ENCODE measurements at places on chromosomes 5 and 9.

- no peak for DNase-seq
Measured at GRCh38 chr9:112316258-112316943, 17.0 kb downstream of the PTBP3 start.

- no peak for DNase-seq
Measured at GRCh38 chr9:134275375-134275774, 50.9 kb upstream of the RXRA start.

GRCh38 chr9:113660196-113660595, 196.7 kb downstream of the RGS3 start:
- peak; percentile 37 for DNase-seq

- DNase-seq: no peak
Measured at GRCh38 chr5:89020926-89021610, 138.1 kb upstream of the MEF2C start.

- DNase-seq: peak; percentile 19
Measured at GRCh38 chr5:172688349-172689217, 47.5 kb downstream of the NEURL1B start.

DNA sequence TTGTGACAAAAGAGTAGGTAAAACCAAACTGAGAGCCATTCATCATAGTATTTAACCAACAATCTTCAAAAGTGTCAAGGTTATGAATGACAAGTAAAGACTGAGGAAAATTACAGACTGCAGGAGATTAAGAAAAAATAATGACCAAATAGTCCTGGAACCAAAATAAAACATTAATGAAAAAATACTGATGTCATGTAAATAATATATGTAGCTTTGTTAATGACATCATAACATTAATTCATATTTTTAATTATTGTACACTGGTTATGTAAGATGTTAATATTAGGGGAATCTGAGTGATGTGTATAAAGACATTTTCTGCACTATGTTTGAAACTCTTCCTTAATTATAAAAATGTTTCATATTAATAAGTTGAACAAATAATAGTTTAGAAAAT, 436.7 kb downstream of the CYLC2 start:
- no peak for DNase-seq

GRCh38 chr9:106019702-106020101, 325.4 kb downstream of the TMEM38B start:
- DNase-seq: no peak

DNA sequence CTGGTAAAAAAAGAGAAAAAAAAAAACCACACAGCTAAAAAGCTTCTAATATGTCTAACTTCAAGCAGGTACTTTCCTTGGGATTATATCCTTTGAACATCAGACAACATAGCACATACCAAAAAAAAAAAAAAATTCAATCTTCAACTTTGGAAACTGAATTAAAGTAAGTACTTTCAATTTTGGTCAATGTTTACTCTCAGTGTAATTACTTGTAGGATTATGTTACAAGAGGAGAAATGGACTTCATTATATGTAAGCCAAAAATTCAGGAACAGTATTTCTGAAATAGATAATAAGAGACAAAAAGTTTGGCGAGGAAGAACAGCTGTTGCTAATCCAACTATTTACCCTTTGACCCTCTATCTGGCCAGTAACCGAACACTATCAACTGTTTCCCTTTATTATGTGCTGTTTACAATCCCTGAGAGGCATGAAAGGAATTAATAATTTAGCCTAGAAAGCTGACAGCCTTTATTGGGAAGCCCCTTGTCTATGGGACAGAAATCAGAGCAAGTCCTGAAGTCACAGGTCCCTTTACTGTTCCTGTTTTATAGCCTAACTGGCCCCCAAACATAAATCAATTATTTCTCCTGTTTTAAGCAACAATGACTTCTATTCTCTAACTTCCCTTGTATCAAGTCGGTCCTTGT, 46.6 kb downstream of the NR6A1 start:
- no peak for DNase-seq

GRCh38 chr9:113238859-113239232, 17.5 kb downstream of the SLC31A1 start:
- peak; percentile 23 for DNase-seq

DNA sequence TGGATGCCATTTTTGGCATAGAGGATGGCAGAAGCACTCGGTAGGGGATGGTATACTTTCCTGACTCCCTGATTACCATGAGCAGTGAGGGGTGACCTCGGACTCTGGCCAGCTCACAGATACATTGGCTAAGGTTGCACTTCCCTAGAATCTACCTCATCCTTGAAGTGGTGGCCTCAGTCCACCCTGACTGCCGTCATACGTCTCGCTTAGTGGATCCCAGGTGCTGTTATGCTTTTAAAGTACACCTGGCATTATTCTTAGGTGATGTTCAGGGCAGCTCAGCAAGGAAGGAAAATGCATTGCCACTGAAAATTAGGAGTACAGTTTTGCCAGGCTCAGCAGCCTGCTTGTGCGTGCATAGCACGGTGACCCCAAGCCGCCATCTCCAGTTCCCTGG, 87.3 kb downstream of the SYK start:
- DNase-seq: no peak

- peak; percentile 35 for DNase-seq
Measured at GRCh38 chr5:66498791-66499207, 97.4 kb upstream of the MAST4 start.

DNA sequence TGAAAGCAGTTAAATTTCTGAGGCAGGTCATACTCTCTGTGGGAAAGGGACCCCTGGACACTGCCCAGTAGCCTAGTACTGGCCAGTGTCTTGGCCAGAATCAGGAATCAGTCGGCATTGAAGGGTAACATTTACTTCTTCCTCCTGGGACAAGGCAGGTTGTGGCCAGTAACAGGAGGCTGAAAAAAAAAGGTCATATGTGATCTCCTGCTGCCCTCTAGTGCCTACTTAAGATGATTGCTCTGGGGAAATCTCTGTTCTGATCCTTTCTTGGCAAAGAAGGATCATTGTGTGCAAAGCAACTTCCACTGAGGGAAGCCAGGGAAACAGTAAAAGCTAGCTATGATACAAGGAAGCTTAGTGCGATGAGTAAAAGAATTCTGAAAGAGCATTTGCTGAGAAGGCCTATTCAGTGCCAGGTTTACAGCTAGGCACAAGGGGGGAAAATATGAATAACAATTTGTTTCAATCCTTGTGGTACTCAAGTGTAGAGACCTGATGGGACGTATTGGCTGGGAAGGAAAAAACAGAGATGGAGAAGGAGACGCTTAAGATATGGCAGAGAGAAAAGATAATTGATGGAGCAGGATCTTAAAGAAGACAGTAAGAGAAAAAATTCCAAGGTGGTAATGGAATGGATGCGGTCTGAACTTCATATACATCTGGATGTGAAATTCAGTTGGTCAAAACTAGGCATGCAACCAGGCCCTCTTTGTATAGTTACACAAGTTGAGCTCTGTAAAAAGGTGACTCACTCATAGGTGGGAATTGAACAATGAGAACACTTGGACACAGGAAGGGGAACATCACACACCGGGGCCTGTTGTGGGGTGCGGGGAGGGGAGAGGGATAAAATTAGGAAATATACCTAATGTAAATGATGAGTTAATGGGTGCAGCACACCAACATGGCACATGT, 25.8 kb upstream of the TRIM32 start:
- DNase-seq: peak; percentile 58

- no peak for DNase-seq
Measured at GRCh38 chr5:87048156-87048555, 219.5 kb upstream of the RASA1 start.

Measured in suppressor macrophage treated with lipopolysaccharide for 4 hours (primary cell).